A673 (cell line): ENCODE measurements at places on chromosomes 16 and 17.
A peak's percentile ranks its signal among the peaks of the same experiment; 100 is the strongest.

- no peak overlapping the region for H3K4me3 ChIP-seq
- no peaks in the 10 kb centered on the region for H3K4me1 ChIP-seq
- H3K27me3 ChIP-seq, result no peaks in the 10 kb centered on the region
- DNase-seq, result no peak
- no peaks in the 10 kb centered on the region for H3K36me3 ChIP-seq
- H3K27ac ChIP-seq, result no peak overlapping the region
Measured at GRCh38 chr16:10280262-10281170, 98.3 kb upstream of the GRIN2A start.

DNA sequence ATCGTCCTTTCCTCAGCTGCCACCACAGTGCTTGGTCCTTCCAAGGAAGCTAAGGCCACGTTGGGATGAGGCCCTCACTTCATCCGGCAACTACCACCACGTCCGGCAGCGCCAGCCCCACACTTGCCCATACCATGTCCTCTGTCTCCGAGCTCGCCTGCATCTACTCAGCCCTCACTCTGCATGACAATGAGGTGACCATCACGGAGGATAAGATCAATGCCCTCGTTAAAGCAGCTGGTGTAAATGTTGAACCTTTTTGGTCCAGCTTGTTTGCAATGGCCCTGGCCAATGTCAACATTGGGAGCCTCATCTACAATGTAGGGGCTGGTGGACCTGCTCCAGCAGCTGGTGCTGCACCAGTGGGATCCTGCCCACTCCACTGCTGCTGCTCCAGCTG is 44.9 kb downstream of the TTC19 start:
- no peak overlapping the region for H3K4me3 ChIP-seq
- DNase-seq, result no peak
- H3K27me3 ChIP-seq, result no peaks in the 10 kb centered on the region

DNA sequence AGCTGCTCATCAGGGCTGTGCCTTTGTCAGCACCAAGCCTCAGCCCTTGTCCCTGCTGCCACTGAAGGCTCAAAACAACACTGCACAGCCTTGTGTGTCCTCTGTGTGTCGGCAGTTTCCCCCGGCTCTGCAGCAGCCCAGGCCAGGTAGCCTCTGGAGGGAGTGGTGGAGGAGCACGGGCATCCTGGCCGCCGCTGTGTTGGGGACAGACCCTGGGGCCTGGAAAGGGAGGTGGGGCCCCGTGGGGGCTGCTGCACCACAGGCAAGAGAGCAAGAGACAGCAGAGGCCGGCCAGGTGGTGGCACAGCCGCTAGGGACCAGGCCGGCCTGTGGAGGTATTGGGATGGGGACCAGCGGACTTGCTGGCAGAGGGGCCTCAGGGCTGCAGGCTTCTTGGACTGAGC is 96.9 kb upstream of the ZNF750 start:
- H3K36me3 ChIP-seq, result peaks cover 20% of the 10 kb centered on the region
- no peak overlapping the region for H3K4me3 ChIP-seq
- H3K27ac ChIP-seq, result no peak overlapping the region
- H3K27me3 ChIP-seq, result no peaks in the 10 kb centered on the region

GRCh38 chr17:74457146-74457819 is 9.2 kb upstream of the CD300A start:
- H3K36me3 ChIP-seq, result no peaks in the 10 kb centered on the region
- peaks cover 37% of the 10 kb centered on the region for H3K4me1 ChIP-seq
- peak; percentile 81 for DNase-seq
- no peak overlapping the region for H3K4me3 ChIP-seq
- H3K27ac ChIP-seq, result no peak overlapping the region
- H3K27me3 ChIP-seq, result no peaks in the 10 kb centered on the region

GRCh38 chr17:79530361-79531105 is 80.3 kb downstream of the RBFOX3 start:
- no peak overlapping the region for H3K27ac ChIP-seq
- no peak for DNase-seq
- H3K36me3 ChIP-seq, result no peaks in the 10 kb centered on the region
- no peaks in the 10 kb centered on the region for H3K4me1 ChIP-seq
- H3K4me3 ChIP-seq, result no peak overlapping the region
- H3K27me3 ChIP-seq, result peaks cover 93% of the 10 kb centered on the region
